ENCODE measurements at places on chromosomes 2 and 18.
A peak's percentile ranks its signal among the peaks of the same experiment; 100 is the strongest.

DNA sequence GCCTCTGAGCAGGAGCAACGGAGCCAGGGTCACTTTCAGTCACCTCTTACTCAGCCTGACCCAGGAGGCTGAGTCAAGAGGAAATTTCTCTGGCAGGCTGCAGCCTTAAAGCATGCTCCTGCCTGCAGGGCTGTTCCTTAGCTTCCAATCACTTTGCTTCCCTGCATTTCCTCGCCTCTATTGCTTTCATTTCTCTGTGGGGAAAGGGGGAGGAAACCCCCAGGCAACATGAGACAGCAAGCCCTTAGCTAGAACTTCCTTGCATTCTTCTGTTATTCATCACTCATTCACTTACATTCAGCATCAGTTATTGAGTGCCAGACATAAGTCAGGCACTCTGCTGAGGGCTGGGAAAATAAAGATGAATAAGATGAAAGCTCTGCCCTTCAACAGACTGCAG lies 13.0 kb downstream of the XDH start:
- DNase-seq: no peak

- DNase-seq: no peak
Measured at GRCh38 chr2:31087491-31087890, 50.7 kb downstream of the GALNT14 start.

DNA sequence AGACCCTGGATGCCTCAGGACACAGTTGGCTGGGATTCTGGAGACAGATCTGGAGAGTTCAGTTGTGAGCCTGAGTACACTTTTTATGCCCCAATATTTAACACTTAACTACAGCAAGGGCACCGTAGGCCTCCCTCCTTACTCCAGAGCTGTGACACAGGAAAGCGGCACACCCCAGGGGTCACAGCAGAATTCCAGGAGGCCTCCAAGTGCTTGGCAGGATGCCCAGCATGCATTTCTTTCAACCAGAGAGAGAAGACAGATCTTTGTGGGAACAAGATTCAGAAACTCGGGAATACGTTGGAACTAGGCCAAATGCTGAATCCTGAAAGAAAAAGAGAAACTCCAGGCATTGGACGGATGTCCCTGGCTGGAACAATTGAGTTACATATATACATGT lies 199.2 kb upstream of the NT5C1B start:
- peak; percentile 45 for DNase-seq

DNA sequence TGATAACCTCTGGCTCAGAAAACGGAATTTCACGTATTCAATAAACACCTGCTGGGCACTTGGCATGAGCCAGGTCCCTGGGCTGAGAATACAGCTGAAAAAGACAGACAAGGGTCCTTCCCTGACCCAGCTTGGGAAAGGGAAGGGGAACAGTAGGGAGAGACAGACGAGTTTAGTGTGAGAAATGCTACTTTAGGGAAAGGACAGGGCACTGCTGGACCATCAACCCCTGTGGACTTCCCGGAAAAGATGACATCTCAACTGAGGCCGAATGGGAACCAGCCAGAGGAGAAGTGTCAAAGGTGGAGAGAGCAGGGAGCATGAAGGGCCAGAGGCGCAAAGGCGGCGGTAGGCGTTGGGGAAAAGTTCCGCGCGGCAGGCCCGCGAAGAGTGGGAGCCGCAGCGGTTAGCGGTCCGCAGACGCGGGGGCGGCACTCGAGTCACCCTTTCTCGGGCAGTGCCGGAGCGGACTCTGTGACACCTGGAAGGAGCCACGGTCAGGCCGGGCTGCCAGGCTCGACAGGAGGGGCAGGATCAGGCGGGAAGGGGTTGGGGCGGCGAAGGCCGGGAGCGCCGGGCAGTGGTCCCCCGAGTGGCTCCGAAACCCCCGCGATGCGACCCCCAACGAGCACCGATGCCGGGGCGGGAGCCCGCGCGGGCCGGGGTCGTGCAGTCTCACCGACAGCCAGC lies 519 bp downstream of the TEX261 start:
- peak; percentile 12 for DNase-seq

- no peak for DNase-seq
Measured at GRCh38 chr2:134703426-134703825, 15.4 kb downstream of the TMEM163 start.

DNA sequence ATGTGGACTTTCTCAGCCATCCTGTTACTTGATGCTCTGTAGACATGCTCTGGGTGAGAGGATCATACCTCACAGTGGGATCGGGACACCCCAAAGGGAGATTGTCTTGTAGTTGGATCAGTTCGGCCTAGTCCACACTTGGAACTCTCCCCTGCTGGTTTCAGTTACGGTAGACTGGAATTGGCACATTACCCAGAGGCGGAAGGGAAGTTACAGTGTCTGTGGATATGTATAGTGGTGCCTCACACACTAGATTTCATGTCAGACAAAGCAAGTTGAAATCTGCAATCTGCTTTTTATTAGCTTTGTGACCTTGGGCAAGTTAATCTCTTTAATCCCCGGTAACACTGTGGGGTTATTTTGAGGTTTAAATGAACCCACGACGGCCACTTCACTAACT lies 16.2 kb upstream of the CTAGE1 start:
- DNase-seq: no peak

DNA sequence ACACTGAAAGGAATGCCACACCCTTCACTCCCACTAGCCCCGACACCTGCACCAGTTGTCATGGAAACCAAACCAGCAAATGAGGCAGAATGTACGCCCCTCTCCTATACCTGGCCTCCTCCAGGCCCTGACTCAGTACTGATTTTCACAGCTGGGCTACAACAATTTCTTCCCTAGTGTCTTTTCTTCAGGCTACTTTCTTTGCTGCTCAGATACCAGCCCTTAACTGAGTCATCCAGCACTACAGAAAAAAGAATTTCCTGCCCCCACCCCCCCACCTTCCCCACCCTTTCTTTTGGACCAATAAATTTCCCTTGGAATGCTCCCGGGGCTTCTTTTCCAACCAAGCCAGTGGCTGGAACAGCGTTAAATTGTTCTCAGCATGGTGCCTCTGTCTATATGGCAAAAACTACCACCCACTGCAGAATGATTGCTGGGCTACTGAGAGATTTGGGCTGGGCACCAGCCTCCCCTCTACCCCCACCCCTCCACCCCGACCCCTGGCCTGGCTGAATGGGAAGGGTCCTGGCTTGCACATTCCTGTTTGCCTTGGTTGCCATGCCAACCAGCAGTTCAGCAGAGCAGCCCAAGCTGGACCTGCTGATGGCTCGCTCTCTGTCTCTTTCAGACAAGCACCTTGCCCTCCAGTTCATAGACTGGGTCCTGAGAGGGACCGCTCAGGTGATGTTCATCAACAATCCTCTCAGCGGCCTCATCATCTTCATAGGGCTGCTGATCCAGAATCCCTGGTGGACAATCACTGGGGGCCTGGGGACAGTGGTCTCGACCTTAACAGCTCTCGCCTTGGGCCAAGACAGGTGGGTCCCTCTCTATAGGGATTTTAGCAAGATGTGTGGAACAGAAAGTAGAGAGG lies 11.3 kb downstream of the SLC14A2 start:
- DNase-seq: peak; percentile 91

- no peak for DNase-seq
Measured at GRCh38 chr2:145206496-145207281, 686.8 kb upstream of the ZEB2 start.

DNA sequence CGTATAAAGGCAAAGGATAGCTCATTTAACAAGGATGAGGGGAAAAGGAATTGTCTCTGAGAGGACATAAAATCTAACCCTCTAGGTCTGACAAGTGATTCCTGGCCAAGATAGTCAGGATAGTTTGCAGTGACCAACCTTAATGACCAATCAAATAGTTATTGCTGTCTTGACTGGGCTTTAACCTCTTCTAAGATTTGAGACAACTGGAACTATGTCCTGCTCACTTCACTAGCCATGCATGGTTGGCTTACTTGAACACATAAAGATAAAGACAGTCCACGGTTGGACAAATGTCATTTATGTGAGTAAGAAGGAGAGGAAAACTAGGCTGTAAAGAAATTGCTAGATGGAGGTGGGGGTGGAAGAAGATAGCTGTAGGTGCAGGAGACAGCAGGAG lies 53.8 kb downstream of the SCN1A start:
- no peak for DNase-seq

GRCh38 chr2:11962707-11963328 lies 216.4 kb downstream of the LPIN1 start:
- no peak for DNase-seq

DNA sequence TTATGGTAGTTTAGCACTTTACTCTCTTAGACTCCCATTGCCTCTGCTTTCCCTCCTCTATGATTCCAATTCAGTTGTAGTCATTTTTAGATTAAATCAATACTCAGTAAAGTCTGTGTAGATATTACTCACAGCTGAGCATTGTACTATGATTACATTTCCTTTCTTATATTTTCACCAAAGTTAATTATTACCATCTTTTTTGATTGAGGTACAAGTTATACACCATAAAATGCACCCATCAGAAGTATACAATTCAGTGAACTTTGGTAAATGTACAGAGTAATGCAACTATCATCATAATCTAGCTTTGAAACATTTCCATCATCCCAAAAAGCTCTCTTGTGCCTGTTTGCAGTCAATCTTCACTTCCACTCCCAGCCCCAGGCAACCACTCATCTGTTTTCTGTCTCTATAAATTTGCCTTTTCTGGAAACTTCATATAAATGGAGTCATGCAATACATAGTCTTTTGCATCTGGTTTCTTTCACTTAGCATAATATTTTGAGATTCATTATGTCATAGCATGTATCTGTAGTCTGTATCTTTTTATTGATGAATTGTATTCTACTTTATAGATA lies 30.2 kb upstream of the ETAA1 start:
- no peak for DNase-seq

GRCh38 chr2:85455552-85456090 lies 37.1 kb downstream of the SH2D6 start:
- DNase-seq: no peak

GRCh38 chr2:102110596-102111334 lies 31.8 kb upstream of the IL1R1 start:
- DNase-seq: no peak

- peak; percentile 84 for DNase-seq
Measured at GRCh38 chr2:215619022-215619958, 183.4 kb upstream of the FN1 start.

Data from NCI-H69 (cell line).